ENCODE measurements at places on chromosomes 6 and 20.

- no peak for DNase-seq
Measured at GRCh38 chr6:39167321-39167720, 52.3 kb upstream of the SAYSD1 start.

DNA sequence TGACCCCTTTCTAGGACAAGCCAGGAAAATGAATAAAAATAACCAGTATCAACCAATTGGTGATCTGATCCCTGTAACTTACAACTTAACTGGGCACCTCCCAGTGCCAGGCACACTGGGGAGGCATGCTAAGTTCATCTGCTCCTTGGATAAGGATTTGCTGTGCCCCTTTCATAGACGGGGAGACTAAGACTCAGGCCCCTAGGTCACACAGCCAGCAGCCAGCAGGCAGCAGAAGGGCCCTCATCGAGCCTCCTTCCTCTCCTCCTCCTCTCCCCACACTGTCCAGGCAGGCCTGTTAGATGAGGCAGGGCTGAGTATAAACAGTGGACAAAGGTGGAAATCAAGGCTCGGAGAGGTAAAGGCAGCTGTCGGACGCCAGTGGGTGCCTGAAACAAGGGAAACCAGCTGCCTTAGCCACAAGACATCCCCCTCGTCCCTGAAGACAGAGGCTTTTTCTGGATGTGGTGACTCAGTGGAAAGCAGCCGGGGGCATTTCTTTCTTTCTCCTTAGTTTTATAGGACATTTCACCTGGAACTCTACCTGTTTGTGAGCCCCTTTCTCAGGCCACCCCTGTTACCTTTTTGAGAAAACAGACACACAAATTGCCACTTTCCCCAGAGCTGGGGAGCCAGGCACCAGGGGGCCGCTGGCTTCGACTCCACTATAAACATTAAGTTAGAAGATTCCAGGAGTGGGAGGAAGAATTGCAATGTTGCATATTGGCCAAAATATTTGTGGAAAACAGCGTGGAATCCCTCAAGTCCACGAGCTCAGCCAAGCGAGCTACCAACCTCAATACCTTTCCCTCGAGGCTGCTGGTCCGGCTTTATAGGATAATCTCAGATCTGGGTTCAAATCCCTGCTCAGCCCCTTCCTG lies 166.0 kb downstream of the PREX1 start:
- no peak for DNase-seq

GRCh38 chr20:1579488-1579887 lies 22.0 kb upstream of the SIRPD start:
- DNase-seq, result no peak

DNA sequence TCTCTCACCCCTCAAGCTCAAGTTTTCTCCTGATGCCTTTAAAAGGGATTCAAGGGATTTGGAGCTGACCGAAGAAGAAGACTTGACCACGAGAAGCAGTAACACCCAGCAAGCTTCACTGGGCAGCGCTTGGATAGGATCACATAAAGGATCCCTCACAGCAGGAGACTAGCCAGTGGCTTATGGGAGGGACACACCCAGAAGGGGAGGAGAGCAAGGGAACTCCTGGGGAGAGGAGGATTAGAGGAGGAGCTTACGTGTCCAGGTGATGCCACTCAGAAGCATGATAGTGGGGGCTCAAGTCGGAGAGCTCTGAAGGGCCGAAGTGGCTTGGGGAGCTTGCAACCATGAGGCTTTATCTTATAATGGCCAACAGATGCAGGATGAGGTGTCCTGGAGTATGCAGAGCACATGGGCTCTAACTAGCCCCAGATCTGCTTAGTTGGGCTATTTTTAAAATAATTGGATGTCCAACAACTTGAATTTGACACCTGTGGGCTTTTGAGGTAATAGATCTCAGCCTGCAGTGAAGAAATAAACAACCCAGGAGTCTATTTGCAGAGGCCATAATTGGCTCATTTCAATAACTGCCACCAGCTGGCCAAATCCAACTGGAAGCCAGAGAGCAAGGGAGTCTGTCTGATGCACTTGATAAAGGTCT lies 137.9 kb upstream of the EXOC2 start:
- no peak for DNase-seq

- no peak for DNase-seq
Measured at GRCh38 chr6:109372130-109372529, 10.1 kb downstream of the CD164 start.

GRCh38 chr20:46973766-46974165 lies 79.1 kb downstream of the EYA2 start:
- no peak for DNase-seq

GRCh38 chr20:54088430-54088829 lies 18.0 kb upstream of the BCAS1 start:
- no peak for DNase-seq

- DNase-seq, result no peak
Measured at GRCh38 chr6:125157725-125158124, 4.2 kb downstream of the TPD52L1 start.

GRCh38 chr6:41367700-41368099 lies 32.3 kb downstream of the NCR2 start:
- DNase-seq, result no peak

Measured in stimulated activated CD8-positive, alpha-beta memory T cell treated with anti-CD3 and anti-CD28 coated beads, Interleukin-12 subunit alpha, Interleukin-12 subunit beta, amount 100 ng/mL, for 4 hours (primary cell).